Gastrocnemius medialis (tissue), 4 donors: ENCODE measurements at places on chromosomes 2 and 18. TPM values are rescaled to one million over a fixed set of nuclear protein-coding genes. Genes with fewer than 3 reads are reported as not detected.
A peak's percentile ranks its signal among the peaks of the same experiment; 100 is the strongest.

RNF149 gene
- total RNA-seq = 14.7 TPM

DYNAP gene
- total RNA-seq = not detected

GAREM2 gene
- 1.8 TPM for total RNA-seq

GALNT14 gene
- total RNA-seq = not detected

APCDD1 gene
- 4.6 TPM for total RNA-seq

DARS1 gene
- 91.3 TPM for total RNA-seq

- H3K36me3 ChIP-seq = peaks cover 67% of the 10 kb centered on the region
- H3K4me3 ChIP-seq = no peak overlapping the region
- no peak for DNase-seq
- H3K4me1 ChIP-seq = no peaks in the 10 kb centered on the region
- no peaks in the 10 kb centered on the region for H3K27me3 ChIP-seq
Measured at GRCh38 chr2:71596011-71596410, 142.7 kb downstream of the DYSF start.

DNA sequence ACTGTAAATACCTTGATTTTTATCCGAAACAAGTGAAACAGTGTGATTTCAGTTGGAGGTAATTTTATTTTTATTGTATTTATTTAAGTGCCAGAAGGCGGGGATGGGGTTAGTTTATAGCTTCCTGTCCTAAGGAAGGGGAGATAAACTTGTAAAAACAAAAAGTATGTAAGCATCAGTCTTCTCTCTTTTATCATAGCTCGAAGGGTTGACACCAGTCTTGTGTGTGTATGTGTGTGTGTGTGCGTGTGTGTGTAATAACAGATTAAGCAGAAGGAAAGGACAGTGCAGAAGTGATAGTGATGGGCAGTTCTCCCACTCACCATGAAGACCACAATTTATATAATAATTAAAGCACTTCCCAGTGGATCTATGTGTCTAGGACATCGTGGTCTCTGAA lies 793.3 kb downstream of the PLCL1 start:
- H3K27me3 ChIP-seq = no peaks in the 10 kb centered on the region
- no peak overlapping the region for H3K4me3 ChIP-seq
- no peaks in the 10 kb centered on the region for H3K4me1 ChIP-seq
- DNase-seq = no peak
- H3K36me3 ChIP-seq = no peaks in the 10 kb centered on the region
- H3K27ac ChIP-seq = no peak overlapping the region

DNA sequence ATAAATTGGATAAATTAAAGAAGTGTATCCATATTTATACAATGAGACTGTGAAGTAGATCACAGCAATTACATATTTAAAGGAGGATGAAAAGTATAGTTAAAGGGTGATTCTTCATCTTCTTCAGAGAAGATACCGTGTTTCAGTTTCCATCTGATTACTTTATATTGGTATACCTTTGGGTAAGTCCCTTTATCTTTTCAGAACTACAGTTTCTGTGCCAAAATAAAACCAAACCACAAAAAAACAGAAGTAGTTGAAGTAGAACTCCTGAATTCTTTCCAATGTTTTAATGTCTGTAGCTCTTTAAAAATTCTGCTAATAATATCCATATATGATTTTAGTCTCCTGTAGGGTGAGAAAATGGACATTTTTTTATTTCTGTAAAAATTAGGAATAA lies 231.2 kb upstream of the LINC00305 start:
- no peaks in the 10 kb centered on the region for H3K4me1 ChIP-seq
- no peak overlapping the region for H3K4me3 ChIP-seq
- no peaks in the 10 kb centered on the region for H3K36me3 ChIP-seq

GRCh38 chr2:45911538-45911937 lies 260.1 kb downstream of the PRKCE start:
- H3K27me3 ChIP-seq = no peaks in the 10 kb centered on the region
- no peak for DNase-seq
- H3K4me1 ChIP-seq = peaks cover 8% of the 10 kb centered on the region
- H3K36me3 ChIP-seq = no peaks in the 10 kb centered on the region
- H3K4me3 ChIP-seq = no peak overlapping the region

GRCh38 chr2:105255979-105256378 lies 14.4 kb downstream of the GPR45 start:
- DNase-seq = no peak
- H3K27ac ChIP-seq = no peak overlapping the region
- no peaks in the 10 kb centered on the region for H3K36me3 ChIP-seq
- H3K4me1 ChIP-seq = no peaks in the 10 kb centered on the region
- H3K27me3 ChIP-seq = no peaks in the 10 kb centered on the region

- peak overlapping the region; percentile 20 for H3K27ac ChIP-seq
- H3K4me3 ChIP-seq = no peak overlapping the region
- no peak for DNase-seq
- H3K36me3 ChIP-seq = no peaks in the 10 kb centered on the region
Measured at GRCh38 chr18:50992351-50992762, 24.5 kb downstream of the ELAC1 start.

DNA sequence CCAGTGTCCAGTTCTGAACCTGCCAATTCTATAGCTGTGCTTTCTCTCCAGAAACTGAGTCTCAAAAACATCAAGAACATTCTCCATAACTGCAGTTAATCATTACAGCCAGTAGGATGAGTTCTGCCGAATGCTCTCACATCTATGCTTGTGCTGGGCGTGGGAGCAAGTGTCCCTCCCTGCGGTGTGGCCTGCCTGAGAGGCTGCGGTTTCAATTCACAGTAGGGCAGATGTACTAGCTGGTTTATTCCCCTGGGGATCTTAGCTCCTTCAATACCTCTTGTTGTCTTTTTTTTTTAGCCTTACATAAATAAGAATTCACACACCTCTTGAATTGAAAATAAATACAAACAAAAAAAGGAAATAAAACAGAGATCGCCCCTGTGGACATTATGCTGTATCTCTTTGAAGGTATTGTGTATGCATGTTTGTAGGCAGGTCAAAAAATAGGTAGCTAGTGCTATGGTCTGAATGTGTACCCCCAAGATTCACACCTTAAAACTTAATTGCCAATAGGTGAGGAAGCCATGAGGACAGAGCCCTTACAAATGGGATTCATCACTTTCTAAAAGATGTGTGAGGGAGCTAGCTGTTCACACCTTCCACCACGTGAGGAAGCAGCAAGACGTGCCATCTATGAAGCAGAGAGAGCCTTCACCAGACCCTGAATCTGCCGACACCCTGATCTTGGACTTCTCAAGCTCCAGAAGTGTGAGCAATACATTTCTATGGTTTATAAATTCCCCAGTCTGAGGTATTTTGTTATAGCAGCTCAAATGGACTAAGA lies 74.3 kb downstream of the BCL2L11 start:
- DNase-seq = no peak
- H3K4me1 ChIP-seq = peaks cover 3% of the 10 kb centered on the region
- H3K27ac ChIP-seq = no peak overlapping the region
- H3K27me3 ChIP-seq = no peaks in the 10 kb centered on the region
- no peak overlapping the region for H3K4me3 ChIP-seq
- H3K36me3 ChIP-seq = no peaks in the 10 kb centered on the region

DNA sequence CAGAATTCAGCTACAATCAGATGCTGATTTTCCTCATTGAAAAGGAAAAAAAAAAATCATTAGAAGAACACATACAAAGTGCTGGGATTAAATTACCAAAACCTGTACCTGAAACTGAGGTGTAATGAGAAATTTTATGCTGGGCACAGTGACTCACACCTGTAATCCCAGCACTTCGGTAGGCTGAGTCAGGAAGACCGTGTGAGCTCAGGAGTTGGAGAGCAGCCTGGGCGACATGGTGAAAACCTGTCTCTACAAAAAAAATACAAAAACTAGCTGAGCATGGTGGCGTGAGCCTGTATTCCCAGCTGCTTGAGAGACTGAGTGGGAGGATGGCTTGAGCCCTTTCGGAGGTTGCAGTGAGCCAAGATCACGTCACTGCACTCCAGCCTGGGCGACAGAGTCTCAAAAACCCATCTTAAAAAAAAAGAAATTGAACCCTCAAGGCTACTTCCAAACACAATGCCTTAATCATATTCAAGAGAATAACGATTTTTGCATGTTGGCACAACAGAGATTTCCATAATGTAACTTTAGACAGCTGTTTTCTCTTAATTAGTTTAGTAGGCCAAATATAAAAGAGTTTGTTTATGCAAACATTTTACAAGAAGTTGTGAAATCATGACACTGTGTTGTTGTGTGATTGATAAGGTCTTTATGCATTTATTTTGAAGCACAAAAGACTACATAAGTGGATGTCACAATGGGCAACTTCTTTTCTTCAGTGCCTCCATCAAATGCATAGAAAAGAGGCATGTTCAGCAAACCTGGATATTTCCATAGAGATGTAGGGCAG lies 63.9 kb downstream of the FAM161A start:
- no peak overlapping the region for H3K4me3 ChIP-seq
- H3K4me1 ChIP-seq = no peaks in the 10 kb centered on the region
- no peak for DNase-seq

- H3K4me3 ChIP-seq = no peak overlapping the region
- H3K27ac ChIP-seq = no peak overlapping the region
- H3K4me1 ChIP-seq = peaks cover 5% of the 10 kb centered on the region
Measured at GRCh38 chr2:64613276-64613675, 40.4 kb downstream of the SERTAD2 start.

DNA sequence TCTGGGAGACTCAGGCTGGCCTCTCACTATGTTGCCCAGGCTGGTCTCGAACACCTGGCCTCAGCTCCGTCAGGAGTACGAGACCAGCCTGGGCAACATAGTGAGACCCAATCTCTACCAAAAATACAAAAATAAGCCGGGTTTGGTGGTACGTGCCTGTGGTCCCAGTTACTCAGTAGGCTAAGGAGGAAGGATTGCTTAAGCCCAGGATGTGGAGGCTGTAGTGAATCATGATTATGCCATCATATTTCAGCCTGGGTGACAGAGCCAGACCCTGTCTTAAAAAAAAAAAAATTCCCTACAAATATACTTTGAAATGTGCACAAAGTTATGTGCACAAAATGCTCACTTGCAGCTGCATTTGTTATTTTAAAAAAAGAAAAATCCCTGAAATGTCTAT lies 26.3 kb upstream of the AGAP1 start:
- no peak overlapping the region for H3K4me3 ChIP-seq
- H3K36me3 ChIP-seq = no peaks in the 10 kb centered on the region
- no peak overlapping the region for H3K27ac ChIP-seq
- no peak for DNase-seq
- H3K27me3 ChIP-seq = no peaks in the 10 kb centered on the region

DNA sequence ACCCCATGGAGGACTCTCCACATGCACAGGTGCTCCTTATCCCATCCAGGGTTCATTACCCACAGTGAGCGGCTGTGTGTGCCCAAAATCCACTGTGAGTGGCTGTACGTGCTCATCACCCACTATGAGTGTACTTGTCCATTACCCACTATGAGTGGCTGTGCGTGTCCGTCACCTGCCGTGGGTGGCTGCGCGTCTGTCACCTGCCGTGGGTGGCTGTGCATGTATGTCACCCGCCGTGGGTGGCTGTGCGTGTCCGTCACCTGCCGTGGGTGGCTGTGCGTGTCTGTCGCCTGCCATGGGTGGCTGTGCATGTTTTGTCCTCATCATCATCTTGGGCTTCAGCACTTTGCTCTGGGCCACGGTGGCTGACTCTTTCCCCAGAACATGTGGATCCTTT lies 78.6 kb upstream of the FN1 start:
- H3K27me3 ChIP-seq = no peaks in the 10 kb centered on the region
- no peaks in the 10 kb centered on the region for H3K36me3 ChIP-seq
- DNase-seq = no peak

DNA sequence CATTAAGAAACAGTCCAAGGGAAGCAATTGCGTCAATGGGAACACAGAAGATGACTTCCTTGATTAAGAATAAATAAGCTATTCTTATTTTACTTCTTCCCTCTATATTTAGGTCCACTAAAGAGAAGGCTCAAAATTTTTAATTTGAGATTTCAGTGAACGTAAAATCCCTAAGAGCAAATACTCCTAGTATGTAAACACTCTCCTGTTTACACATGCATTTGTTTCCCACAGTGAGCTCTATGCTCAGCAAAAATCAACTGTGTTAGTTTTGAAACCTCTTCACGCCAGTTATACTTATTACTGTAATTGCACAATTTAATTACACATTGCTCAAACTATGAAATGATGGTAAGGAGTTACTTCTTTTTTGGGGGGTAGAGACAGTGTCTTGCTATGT lies 8.8 kb downstream of the SLC39A6 start:
- DNase-seq = no peak
- H3K27me3 ChIP-seq = no peaks in the 10 kb centered on the region
- H3K27ac ChIP-seq = no peak overlapping the region
- H3K4me3 ChIP-seq = no peak overlapping the region

- peaks cover 7% of the 10 kb centered on the region for H3K4me1 ChIP-seq
- peaks cover 21% of the 10 kb centered on the region for H3K36me3 ChIP-seq
- no peak overlapping the region for H3K4me3 ChIP-seq
- no peaks in the 10 kb centered on the region for H3K27me3 ChIP-seq
Measured at GRCh38 chr2:102159295-102159694, 16.7 kb downstream of the IL1R1 start.

DNA sequence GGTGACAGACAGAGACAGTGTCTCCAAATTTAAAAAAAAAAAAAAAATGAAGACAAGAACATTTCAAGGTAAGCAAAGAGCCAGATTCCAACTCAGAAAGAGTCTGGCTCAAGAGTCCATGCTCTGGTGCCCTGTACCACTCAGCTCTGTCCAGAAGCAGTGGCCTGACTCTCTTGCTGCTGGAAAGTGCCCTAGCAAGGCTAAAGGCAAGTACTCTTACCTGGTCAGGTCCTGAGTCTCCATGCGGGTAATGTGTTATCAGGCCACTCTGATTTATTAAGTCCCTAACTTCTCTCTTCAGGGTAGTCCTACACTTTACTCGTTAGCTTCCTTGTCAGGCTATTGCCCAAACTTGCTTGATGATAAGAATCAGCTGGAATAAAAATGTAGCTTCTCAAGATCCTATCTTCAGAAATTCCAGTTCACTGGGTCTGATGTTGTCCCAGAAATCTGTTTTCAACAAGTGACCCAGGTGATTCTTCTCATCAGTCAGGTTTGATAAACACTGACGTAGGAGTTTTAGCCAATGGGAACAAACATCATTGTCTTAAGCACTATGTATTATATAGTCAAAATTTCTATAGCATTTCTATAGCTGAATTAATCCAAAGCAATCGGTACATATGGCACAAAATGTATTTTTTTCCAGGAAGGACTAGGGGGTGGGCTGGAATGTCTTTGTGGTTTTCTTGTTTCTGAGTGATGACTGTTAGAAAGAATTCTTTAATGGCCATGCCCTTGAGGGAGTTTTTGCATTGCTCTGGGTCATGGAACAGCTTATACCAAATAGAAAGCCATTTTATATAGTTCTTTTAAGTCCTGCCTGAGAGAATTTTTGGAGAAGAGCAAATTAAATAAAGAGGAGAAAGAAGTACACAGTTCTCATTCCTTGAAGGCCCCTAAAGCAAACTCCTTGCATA lies 139.9 kb upstream of the DNMT3A start:
- H3K27ac ChIP-seq = no peak overlapping the region
- H3K4me3 ChIP-seq = no peak overlapping the region
- no peaks in the 10 kb centered on the region for H3K4me1 ChIP-seq
- no peaks in the 10 kb centered on the region for H3K27me3 ChIP-seq
- H3K36me3 ChIP-seq = no peaks in the 10 kb centered on the region
- no peak for DNase-seq

DNA sequence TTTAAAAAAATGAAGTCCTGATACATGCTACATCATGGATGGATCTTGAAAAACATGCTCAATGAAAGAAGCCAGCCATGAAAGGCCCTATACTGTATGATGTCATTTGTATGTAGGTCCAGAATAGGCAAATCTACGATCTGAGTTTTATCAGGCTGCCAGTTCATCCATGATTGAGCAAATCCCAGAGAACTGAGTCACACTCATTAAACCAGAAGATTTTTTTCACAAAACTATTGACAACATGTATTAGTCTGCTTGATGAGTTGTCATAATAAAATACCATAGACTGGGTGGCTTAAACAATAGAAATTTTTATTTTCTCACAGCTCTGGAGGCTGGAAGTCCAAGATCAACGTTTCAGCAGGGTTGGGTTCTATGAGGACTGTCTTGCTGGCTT lies 130.7 kb downstream of the MREG start:
- no peaks in the 10 kb centered on the region for H3K27me3 ChIP-seq
- no peak overlapping the region for H3K27ac ChIP-seq
- H3K4me1 ChIP-seq = no peaks in the 10 kb centered on the region
